ENCODE measurements at places on chromosomes 1 and 21. TPM values are rescaled to one million over a fixed set of nuclear protein-coding genes. Genes with fewer than 3 reads are reported as not detected.

GRCh38 chr1:150299716-150300115 is 6.1 kb downstream of the MRPS21 start:
- no peak for DNase-seq

- no peak for DNase-seq
Observed at GRCh38 chr1:118788463-118788862, 199.7 kb downstream of the TBX15 start.

GRCh38 chr1:167262836-167263235 is 42.1 kb downstream of the POU2F1 start:
- no peak for DNase-seq

DNA sequence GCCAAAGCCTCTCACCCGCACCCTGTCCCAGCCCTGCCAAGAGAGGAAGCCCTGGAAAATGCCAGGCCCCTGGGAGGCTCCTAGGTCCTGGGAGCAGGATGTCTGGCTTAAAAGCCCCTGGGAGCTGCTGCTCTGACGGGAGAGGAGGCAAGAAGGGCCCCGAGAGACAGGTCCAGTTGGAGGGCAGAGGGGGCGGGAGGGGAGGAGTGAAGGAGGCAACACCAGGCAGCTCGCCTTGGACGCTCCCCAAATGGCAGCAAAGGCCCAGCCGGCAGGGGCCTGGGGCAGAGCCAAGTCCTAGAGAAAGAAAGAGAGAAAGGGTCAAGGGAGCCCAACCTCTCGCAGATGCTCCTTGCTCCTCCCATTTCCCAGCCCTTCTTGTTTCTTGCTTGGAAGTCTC is 6.8 kb downstream of the ETV3L start:
- no peak for DNase-seq

DNA sequence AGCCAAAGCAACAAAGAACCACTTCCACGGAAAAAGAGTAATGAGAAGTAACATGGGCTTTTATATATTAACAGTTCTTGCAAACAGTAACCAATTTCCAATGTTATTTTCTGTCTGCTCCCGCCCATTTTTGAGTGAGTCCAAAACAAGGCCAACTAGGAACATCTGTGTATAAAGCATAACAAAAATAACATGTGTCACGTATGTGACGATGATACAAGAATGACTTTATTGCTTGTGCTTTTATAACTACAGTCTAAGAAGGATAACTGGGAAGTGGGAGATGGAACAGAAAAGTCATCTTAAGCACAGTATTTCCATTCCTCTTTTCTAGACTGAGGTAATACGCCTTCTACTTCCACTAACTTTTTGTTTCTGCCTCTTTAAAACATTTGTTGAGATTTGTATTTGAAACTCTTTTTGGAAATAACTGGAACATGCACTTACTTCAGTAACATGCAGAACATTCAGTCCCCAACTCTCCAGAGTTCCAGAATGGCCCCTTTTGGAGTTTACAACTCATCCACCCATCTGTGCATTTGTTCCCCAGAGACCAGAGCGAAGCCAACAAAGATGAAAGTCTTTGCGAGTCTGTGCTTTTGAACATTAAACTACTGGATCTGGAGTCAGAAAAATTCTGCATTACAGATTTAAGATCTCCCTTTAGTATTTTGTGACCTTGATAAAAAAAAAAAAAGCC is 143.0 kb upstream of the ZRANB2 start:
- no peak for DNase-seq

- no peak for DNase-seq
Observed at GRCh38 chr1:228222548-228222947, 14.7 kb downstream of the OBSCN start.

DNA sequence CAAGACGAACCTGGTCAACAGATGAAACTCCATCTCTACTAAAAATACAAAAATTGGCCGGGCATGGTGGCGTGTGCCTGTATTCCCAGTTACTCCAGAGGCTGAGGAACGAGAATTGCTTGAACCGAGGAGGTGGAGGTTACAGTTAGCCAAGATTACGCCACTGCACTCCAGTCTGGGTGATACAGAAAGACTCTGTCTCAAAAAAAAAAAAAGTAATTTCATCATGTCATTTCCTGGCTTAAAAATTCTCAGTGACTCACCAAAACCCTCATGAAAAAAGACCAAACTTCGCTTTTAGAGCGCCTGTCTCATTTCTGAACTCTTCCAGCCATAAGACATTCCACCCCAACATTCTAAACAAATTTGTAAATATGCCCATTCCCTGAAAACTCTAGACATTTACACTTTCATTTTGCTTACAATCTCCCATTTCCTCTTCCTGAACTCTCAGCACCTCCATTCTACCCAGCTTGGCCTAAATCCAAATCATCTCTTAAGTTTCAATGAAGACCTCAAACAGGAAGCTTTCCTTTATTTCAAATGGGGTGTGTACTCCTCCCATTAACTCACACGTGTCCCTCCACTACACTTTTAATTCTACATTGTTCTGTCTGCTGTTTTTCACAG is 50.5 kb upstream of the PRRC2C start:
- DNase-seq, result no peak

DNA sequence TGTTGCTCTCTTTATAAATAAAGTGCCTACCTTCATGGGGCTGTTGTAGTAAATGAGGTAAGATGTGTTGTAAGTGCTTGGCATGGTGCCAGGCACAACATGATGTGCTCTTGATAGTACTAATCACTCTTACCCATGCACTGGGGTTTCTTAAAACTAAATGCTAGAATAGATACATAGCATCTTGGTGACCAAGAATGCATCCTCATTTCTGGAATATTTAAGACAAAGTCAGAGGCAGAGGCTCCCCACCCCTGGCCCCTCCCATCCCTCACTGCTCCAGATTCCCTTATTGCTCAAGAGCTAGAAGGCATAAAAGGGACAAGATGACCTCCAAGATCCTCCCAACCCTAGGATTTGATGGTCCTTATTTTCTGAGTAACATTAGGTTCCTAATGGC is 61.3 kb downstream of the GLUL start:
- DNase-seq, result no peak

GRCh38 chr1:94798462-94798861 is 21.7 kb upstream of the SLC44A3 start:
- no peak for DNase-seq

GRCh38 chr1:31748365-31748764 is 15.8 kb downstream of the ADGRB2 start:
- no peak for DNase-seq

DNA sequence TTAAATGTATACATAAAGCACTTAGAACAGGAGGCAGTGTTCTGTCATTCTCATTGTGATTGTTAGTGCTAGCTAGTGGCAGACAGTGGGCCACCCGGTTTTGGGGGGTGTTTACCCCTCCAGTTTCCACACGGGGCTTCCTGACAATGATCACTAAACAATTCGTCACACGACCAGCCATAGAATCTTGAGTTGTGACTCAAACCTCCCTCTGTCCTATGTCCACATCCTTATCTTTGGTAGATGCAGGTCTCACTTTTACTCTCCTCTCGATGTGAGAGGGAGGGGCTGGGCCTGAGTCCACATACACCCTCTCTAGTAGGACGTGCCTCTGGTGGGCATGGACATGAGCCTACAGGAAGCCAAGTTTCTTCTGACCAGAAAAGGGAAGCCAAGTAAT is 92.6 kb upstream of the SSX2IP start:
- DNase-seq, result no peak

- no peak for DNase-seq
Observed at GRCh38 chr1:14429577-14429976, 168.9 kb upstream of the KAZN start.

DNA sequence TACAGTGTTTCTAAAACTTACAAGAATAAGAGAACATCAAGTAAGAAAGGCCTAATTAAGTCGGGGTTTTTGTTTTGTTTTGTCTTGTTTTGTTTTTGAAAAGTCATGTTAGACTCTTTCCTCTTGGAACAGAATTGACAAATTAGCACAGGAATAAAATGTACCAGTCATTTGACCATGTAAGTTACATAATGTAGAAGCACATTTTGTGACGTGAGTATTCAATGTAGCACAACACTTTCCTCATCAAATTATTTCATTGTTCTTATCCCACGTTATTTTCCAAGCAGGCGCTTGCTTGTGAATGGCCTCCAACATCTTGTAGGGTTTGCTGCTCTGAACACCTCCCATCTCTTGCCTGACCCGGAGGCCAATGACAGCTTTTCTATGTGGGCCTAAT is 34.7 kb upstream of the DNASE2B start:
- no peak for DNase-seq

- DNase-seq, result no peak
Observed at GRCh38 chr1:160639652-160640051, 7.2 kb downstream of the SLAMF1 start.

GRCh38 chr1:179824265-179824664 is 53.3 kb downstream of the TOR1AIP2 start:
- DNase-seq, result no peak

GRCh38 chr1:150092180-150092791 is 24.7 kb downstream of the VPS45 start:
- no peak for DNase-seq

DNA sequence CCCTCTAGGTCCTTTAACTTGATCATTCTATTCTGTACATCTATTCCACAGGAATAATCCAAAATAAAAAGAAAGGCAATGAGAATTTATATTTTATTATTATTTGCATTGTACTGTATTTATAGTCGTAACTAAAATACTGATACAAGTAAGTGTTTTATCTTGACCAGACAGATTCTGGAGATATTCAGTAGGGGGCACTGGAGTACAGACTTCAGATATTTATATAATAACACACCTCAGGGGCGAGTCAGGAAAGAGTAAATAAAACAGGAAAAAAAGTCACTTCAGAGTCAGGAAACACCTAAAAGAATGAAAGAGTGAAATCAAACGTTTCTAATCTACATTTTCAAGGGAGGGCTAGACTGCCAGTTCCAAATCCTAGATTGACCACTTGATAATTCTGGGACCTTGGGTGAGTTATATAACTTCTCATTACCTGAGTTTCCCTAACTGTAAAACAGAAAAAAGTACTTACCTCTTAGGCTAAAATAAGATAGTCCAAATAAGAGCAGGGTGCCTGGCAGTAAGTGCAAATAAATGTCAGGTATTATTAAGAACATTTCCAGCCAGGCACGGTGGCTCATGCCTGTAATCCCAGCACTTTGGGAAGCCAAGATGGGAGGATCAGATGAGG is 31.1 kb upstream of the MTF1 start:
- DNase-seq, result no peak

DNA sequence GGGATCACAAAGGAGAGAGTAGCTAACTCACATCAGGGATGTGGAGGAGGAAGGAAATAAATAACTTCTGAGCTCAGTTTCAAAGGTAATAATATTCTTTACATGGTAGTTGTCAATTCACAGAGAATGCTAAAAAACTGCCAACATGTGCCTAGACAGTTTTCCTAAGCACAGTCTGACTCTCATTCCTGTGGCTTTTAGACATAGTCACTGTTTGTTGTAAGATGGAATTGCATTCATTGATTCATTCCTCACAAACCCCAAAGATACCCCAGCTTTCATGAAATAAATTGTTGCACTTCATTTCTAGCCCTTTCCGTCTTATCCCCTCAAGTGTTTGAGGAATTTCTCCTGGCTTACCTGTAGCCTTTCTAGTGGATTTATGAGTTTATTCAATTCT is 263.9 kb downstream of the NTNG1 start:
- no peak for DNase-seq

DNA sequence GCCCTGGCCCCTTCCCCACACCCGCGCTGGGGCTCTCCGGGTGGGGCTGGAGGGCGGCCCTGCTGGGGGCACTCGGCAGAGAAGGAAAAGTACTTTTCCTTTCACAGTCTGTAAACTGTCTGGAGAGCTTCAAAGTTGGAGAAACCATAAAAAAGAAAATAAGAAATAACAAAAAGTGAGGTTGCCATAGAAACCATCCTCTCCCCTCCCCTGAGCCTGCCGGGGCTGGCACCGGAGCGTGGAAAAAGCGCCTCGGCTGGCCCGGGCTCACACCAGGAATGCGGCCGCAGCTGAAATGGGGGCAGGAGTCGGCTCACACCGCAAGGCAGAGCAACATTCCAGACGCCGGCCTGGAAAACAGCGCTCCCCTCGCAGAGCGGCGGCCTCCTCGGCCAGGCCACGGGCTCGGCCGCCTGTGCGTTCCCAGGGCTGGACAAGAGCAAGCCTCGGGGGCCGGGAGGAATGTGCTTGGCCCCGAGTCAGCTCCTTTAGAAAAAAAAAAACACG is 69.2 kb downstream of the MORN1 start:
- peak; percentile 58 for DNase-seq

DNA sequence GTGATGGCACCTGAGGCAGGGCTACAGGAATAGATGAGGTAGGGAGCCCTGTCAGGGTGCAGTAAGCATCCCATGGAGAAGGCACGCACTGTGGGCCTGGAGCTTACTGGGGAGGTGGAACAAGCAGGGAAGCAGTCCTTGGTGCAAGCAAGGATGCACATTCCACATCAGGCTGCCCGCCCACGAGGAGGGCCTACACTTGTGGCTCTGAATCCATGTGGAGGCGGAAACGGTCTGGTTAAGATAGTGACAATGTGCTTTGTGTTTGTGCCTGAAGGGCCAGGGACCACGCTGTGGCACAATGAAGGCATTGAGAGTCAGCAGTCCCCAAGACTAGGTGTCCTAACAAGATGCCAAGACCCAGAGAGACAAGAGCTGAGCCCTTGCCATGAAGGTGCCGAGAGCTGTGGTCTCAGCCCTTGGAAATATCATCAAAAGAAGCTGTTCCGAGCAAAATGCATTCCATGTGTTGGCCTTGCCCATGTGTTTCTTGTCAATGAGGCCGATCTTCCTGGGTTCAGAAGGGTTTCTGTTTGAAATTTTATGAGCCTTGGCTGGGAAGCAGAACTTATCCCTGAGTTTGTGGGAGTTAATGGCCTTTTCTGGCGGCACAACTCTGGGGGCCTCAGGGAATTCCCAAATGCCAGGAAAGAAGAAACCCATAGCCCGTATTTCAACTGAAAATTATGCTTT is 111.9 kb downstream of the NGF start:
- DNase-seq, result no peak

DNA sequence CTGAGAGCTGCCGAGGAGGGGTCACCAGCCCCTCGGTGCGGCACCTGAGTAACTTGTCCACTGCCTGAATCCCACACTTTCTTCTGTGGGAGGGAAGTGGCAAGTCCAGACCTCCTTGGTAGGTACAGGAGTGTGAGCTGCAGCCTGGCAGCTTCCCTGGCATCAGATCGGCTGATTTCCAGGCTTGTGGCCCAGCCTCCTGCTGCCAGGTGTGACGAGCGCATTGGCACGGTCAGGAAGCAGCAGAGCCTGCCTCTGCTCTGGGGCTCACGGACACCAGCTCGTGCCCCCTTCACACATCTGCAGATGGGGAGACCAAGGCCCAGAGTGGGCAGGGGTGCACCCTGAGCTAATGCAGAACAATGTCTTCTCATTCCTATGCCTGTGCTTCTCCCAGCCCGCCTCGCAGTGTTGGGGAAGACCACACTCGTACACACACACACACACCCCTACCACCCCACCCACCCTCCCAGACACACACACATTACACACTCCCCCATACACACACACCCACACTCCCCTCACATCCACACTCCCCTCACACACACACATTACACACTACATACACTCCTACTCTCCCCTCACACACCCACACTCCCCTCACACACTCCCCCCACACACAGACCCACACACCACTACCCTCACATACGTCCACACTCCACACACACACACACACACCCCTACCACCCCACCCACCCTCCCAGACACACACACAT is 33.1 kb upstream of the SELENON start:
- no peak for DNase-seq

GRCh38 chr1:161378014-161378413 is 10.3 kb upstream of the CFAP126 start:
- DNase-seq, result no peak

The COL11A1 gene
- 15.4 TPM for total RNA-seq

The HUNK gene
- total RNA-seq, result 7.0 TPM

The SPRR2E gene
- not detected for total RNA-seq

The RHCE gene
- total RNA-seq, result 0.27 TPM

The LCE2A gene
- not detected for total RNA-seq

The TMEM79 gene
- total RNA-seq, result 2.7 TPM

The A3GALT2 gene
- total RNA-seq, result not detected

The SDC3 gene
- total RNA-seq, result 31.1 TPM

The RNF187 gene
- 141 TPM for total RNA-seq

All from WTC11 (cell line).